ENCODE measurements at places on chromosomes 5 and 9.

GRCh38 chr5:17436761-17437221 lies 61.2 kb upstream of the TAF11L2 start:
- DNase-seq, result no peak

GRCh38 chr9:33472171-33472880 lies 1.4 kb downstream of the NOL6 start:
- peak; percentile 42 for DNase-seq

DNA sequence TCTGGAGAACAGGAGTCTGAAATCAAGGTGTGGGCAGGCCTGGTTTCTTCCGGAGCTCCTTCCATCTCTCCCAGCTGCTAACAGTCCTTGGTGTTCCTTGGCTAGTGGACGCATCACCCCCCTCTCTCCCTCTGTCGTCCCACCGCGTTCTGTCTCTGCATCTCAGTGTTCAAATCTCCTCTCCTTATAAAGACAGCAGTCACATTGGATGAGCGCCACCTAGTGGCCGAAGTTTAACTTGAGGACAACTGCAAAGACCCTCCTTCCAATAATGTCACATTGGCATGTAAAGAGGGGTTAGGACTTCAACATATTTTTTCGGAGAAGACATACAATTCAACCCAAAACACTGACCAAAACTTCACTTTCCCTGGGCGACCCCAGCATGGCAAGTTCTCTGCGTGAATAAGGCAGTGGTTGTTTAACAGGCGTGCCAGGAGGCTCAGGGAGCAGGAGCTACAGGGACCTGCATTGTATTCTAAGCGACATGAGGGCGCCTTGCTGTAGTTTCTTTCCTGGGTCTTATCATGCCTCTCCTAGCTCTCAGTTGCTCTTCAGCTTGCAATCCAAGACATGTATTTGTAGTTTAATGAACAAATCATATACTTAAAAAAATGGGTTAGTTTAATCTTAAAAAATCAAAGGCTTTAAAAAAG lies 27.9 kb upstream of the BASP1 start:
- DNase-seq, result peak; percentile 75

GRCh38 chr9:98551511-98552286 lies 157.0 kb downstream of the GABBR2 start:
- no peak for DNase-seq

DNA sequence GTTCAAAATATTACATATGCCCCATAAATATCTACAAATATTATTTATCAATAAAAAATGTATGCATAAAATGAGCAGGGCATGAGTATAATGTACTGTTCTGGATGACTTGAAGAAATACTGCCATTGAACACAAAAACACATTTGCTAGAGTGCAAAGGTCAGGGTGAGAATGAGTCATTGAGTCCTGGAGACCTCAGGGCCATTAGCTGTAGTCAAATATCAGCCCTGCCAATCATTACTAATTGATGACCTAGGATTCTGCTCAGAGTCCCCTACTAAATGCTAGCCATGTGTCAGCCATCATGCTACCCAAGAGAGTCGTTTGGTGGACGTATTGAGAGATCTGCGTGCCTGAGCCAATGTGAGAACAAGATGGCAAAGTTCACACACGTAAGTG lies 80.3 kb upstream of the FAM169A start:
- DNase-seq, result no peak

- DNase-seq, result no peak
Observed at GRCh38 chr9:109934136-109934856, 154.3 kb downstream of the PALM2AKAP2 start.

DNA sequence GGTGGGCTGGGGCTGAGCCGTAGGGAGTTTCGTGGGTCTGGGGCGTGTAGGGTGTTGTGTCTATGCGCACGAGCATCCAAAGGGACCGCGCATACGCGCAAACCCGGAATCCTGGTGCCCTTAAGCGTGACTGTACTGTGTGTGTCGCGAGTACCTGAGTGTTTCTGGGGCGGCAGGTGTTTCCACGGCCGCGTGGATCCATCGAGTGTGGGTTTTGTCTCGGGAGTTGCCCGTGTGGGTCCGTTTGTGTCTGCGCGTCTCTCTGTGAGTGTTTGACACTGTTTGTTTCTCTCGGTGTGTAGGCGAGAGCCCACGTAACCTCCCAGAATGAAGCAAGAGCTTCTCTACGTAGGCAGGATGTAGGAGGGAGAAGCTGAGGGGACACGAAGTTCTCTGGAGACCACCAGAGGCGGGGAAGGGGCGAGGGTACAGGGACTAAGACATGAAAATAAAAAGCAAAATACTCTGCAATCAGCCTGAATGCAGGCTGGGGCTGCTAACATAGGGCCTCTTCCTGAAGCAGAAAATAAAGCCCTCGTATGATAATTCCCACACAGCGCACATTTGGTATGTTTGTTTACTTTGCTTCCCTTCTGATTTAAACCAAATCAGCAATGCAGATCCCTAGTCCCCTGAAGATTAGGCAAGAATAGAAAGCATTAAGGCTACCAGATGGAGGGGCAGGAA lies 588 bp upstream of the BRINP1 start:
- DNase-seq, result no peak

DNA sequence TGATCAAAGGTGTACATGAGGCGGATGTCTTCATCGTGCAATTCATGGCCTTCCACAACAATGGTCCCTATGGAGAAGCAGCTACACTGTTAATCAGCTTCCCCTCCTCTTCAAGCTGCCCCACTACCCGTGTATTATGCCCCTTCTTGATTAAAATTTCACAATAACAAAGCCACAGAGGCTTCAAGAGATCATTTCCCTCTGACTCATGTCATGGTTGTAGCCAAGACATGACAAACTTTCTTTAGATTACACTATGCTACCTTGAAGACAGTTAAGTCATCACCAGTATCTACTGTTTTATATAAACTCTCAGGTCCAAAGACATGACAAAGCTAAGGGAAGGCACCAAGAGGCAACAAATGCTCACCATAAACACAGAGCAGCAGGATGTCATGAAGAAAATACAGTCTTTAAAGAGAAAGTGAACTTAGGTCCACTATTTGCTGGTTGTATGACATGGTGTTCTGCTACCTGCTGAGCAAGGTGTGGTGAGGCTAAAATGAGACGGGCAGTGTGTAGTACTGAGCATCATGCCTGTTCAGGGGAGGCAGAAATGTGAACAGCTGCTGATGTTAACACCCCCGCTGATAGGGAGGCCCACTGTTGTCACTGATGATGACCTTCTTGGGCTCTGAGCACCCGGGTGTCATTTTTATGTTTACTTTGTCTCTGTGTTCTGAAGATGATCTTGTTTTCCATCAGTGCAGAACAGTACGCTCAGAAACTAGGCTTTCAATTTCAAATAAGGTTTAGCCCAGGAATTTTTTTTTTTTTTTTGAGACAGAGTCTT lies 48.3 kb downstream of the IARS1 start:
- DNase-seq, result no peak
